Keratinocyte (primary cell): ENCODE measurements at places on chromosomes 7 and 10. TPM values are rescaled to one million over a fixed set of nuclear protein-coding genes. Genes with fewer than 3 reads are reported as not detected.

GRCh38 chr10:78707745-78708144 is 361.0 kb upstream of the ZMIZ1 start:
- no peak for DNase-seq
- no peak overlapping the region for H3K27ac ChIP-seq
- H3K27me3 ChIP-seq, result peaks cover 3% of the 10 kb centered on the region

HABP2 gene
- not detected in 3 replicates for polyA plus RNA-seq

GRCh38 chr10:116654816-116655215 is 34.1 kb downstream of the PNLIPRP2 start:
- no peak overlapping the region for H3K27ac ChIP-seq
- H3K4me1 ChIP-seq, result no peaks in the 10 kb centered on the region
- no peaks in the 10 kb centered on the region for H3K27me3 ChIP-seq
- DNase-seq, result no peak
- no peak overlapping the region for H3K4me3 ChIP-seq

IGF2BP3 gene
- polyA plus RNA-seq, result 13.8 to 22.3 TPM (median 18.9 TPM) in 3 replicates

DNA sequence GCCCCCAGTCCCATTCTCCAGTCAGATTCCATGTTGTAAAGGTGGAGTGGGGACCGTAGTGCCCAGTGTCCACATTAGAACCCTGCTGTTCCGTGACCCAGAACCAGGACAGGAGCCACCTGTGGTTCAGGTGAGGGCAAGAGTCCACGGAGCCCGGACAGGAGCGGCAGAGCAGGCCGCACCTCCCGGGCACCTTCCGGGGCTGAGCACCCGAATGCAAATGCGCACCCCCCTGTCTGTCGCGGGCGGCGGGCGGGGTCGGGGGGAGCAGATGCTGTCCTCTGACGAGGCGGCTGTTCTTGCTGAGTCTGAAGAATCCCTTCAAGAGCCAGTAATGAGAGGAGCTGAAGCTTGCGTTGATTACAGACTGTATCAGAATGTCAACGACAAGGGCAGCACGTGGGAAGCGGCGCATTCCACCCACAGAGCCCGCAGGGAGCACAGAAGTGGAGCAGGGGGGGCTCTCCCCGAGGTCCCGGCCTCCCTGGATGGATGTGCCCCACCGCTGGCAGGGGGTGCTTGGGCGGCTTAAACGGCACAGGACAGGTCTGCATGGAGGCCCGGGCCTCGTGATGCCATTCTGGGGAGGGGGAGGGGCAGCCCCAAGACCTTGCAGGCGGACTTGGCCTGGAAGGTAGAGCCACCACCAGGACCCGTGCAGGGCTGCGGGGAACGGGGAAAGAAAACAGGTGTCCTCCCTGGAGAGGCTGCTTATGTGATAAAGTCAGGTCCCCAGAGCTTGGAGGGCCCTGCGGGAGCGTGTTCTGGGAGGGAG is 407.5 kb upstream of the RNF32 start:
- H3K36me3 ChIP-seq, result no peaks in the 10 kb centered on the region
- H3K4me1 ChIP-seq, result no peaks in the 10 kb centered on the region
- no peak overlapping the region for H3K27ac ChIP-seq
- DNase-seq, result no peak
- H3K4me3 ChIP-seq, result no peak overlapping the region

GRCh38 chr10:70162892-70163201 is 7.5 kb downstream of the SAR1A start:
- peaks cover 7% of the 10 kb centered on the region for H3K36me3 ChIP-seq
- H3K27me3 ChIP-seq, result no peaks in the 10 kb centered on the region
- no peak for DNase-seq
- H3K4me3 ChIP-seq, result no peak overlapping the region
- H3K4me1 ChIP-seq, result no peaks in the 10 kb centered on the region

DNA sequence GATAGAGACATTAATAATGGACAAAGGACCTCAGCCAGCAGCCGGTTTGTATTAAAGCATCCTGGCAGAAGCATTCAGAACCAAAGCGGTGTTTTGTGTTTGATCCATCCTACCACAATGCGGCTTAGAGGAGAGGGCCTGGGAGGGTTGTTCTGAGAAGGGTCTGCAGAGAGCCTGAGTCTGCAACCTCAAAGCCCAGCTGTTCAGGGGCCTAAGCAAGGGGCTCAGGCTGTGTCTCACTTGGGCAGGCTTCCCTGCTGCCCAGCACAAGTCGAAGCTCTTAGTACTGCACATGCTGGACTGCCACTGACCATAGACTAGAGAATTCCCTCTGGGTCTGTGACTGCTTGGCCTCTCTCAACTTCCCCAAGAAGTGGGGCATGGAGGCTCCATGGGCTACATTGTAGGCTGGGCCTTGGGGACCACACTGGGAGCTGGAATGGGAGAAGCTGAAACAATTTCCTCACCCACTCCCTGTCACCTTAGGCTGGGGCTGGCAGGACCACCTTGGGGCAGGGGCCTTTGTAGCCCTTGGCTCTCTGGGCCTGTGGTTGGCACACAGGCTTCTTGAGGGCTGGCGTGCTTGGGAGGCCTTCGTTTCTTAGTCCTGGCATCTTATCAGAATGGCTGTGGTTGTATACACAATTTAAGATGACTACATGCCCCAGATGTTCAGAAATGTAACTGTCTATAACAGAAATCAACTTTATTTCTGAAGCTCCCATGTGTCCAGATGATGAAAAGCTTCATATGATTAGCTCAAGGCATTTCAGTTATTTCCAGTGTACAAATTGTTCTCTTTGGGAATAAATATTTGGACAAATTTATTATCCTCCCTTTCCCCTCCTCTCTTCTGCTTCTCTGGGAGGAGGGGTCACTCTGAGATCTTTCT is 44.5 kb downstream of the LRRC18 start:
- DNase-seq, result no peak

- no peak overlapping the region for H3K4me3 ChIP-seq
- no peaks in the 10 kb centered on the region for H3K27me3 ChIP-seq
- peaks cover 5% of the 10 kb centered on the region for H3K36me3 ChIP-seq
- no peak overlapping the region for H3K27ac ChIP-seq
Observed at GRCh38 chr10:87511526-87511925, 6.8 kb downstream of the MINPP1 start.

- no peak for DNase-seq
- H3K36me3 ChIP-seq, result peaks cover 13% of the 10 kb centered on the region
- H3K27me3 ChIP-seq, result no peaks in the 10 kb centered on the region
- H3K4me1 ChIP-seq, result peaks cover 48% of the 10 kb centered on the region
Observed at GRCh38 chr7:116798232-116798631, 64.2 kb upstream of the CAPZA2 start.

SORCS3 gene
- polyA plus RNA-seq, result not detected in 3 replicates

GSTO2 gene
- 42.7 to 56.9 TPM (median 47.1 TPM) in 3 replicates for polyA plus RNA-seq

FMC1 gene
- polyA plus RNA-seq, result 7.1 to 7.8 TPM (median 7.4 TPM) in 3 replicates

DNA sequence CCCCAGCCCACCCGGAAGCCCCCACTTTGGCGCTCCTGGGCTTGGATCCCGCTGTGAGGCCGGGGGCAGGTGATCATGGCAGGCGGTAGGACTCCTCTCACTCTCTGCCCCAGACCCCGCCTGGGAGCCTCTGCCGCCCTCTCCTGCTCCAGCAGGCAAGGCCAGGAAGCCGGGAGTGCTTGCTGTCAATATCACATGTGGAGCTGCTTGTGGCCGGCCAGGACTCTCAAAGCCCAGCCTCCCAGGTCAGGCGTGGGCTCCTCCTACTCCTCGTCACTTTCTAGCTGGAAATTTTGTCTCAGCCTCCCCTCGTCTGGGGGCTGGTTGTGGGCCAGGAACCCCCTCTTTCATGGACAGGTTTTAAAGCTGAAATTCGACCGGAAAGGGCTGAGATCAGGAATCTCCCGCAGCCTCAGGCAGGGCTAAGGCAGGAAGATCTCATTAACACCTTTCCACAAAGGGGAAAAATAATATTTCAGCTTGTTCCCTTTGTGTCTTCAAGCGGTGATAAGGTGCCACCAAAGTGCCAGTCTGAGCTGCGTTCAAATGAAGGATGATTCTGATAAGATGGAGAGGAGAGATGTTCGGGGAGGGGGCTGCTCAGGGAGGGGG is 273.6 kb upstream of the PODXL start:
- no peaks in the 10 kb centered on the region for H3K36me3 ChIP-seq
- DNase-seq, result no peak
- peaks cover 38% of the 10 kb centered on the region for H3K27me3 ChIP-seq
